ENCODE measurements at places on chromosomes 4 and X.

DNA sequence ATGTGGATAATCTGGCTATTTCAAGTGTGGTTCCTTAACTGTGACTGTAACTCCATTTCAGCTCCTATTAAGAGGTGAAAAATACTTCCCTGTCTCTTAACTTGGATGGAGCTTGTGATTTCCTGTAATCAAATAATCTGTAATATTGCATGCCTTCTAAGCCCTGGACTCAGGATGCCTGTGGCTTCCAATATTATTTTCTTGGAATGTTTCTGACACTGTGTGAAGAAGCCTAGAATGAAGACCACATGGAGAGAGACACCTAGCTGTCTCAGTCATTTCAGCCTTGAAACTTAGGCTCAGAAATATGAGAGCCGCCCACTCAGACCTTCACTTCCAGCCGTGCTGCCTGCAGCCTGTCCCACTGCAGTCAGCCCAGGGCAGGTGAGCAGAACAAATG lies 544.3 kb downstream of the TRIML1 start:
- no peak for DNase-seq

- no peak for DNase-seq
These were observed 214.2 kb upstream of the PCDH10 start for GRCh38 chr4:132934911-132935310.

- no peak for DNase-seq
These were observed 178.3 kb downstream of the SNCA start for GRCh38 chr4:89658701-89659024.

GRCh38 chrX:151711787-151712186 lies 4.0 kb upstream of the FATE1 start:
- DNase-seq: no peak

DNA sequence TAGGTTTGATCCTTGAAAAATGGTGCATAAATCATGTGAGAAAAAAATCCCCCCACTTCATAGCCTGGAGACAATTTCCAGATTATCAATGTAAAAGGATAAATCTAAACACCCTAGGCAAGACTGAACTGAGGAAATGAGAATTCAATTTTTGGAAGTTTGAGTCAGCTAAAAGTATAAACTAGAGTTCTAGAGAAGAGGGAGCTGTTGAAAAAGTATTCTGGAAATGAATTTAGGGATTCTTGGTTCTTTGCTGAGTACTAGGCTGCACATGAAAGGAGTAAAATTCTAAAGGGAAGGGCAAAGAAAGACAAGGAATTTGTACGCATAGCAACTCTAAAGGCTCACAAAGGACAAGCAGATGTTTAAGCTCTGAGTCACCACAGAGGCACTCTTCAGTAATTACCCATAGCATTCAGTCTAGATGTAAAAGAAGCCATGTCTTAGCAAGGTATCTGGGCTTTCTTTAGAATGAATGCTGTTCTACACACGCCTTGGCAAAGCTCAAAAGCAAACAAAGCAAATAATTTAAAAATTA lies 896.5 kb downstream of the PDHA2 start:
- no peak for DNase-seq

DNA sequence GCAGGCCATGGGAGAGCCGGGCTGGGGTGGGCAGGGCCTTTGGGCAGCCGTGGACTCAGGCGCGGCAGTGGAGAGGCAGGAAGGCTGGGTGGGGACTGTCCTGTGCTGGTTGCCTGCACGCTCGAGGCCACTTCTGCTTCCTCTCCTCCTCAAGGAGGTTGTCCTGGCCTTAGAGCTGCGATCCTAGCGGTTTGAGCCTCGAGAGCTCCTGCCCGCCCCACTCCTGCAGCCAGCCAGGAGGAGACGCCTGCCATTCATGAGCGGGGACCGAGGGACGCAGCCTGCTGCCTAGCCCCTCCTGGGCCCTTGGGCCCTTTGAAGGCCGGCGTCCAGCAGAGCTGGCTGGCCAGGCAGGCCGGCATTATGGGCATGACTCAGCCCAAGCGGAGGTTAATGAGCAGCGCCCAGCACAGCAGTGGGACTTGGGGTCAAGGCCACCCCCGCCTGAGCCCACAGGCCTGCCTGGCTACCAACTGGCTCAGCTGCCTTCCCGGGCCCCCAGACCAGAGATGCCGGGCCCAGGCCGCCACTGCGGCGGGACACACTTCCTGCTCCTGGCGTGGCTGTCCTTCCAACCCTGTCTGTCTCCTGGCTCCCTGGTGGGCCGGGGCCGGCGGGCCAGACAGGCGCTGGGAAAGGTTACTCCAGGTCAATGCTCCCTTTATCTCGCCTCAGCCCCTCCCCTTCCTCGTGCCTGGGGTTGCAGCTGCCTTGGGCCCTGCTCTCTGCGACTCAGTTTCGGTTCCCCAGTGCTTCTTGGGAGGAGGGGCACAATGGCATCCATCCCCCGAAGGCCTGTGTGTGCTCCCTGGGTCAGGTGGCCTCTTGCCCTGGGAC lies 1.8 kb downstream of the ABCD1 start:
- peak; percentile 41 for DNase-seq

GRCh38 chrX:153944800-153945150 lies 332 bp upstream of the RENBP start:
- DNase-seq: no peak

- no peak for DNase-seq
These were observed 69.1 kb upstream of the PLAC1 start for GRCh38 chrX:134727363-134727762.

GRCh38 chr4:16111533-16111932 lies 27.7 kb upstream of the PROM1 start:
- no peak for DNase-seq

DNA sequence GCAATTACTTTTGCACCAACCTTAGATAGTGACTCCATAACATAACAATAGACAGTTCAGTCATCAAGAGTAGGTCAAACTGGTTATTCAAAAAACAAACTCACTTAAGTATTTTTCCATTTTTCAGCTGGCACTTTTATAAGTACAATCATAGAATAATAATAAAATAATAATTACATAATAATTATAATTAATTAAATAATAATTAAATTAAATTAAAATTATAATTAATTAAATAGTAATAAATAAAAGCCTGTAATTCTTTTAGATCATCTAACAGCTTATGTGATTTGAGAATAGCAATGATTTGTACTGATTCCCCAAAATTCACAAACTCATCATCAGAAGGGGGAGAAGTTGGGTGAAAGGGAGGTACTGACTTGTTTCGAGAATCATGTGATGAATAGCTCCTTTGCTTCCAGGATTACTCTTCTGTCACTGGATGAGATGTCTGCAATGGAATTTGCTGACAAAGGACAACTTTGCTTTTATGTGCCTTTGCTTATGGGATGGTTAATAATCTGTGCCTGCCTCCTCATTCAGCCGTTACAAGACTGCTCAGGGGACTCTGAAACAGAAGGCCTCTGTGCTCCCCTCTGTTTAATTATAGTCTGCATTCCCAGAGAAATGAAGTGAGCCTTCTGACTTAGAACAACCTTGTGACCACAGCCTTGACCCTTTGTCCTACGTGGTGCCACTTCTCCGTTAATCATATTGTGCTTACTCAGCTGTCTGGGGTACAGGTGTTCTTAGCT lies 104.8 kb upstream of the ENPEP start:
- no peak for DNase-seq

DNA sequence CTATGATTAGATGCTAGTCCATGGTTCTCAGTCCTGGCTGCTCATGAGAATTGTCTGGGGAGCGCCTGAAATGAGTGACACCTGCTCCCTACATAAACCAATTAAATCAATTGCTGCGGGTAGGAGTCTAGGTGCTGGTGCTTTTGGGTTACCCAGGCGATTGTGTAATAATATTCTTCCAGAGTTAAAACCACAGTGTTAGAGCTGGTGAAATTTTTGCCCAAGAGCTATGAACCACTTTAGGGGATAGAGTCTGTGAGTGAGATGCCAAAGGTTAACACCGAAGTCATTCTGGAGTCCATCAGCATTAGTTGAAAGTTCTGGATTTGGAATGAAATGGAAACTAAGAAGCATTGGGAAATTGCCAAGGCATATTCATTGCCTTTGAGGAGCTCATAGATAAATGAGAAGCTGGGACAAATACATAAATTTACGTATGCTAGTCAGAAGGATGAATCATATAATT lies 15.3 kb downstream of the PDK3 start:
- DNase-seq: no peak

DNA sequence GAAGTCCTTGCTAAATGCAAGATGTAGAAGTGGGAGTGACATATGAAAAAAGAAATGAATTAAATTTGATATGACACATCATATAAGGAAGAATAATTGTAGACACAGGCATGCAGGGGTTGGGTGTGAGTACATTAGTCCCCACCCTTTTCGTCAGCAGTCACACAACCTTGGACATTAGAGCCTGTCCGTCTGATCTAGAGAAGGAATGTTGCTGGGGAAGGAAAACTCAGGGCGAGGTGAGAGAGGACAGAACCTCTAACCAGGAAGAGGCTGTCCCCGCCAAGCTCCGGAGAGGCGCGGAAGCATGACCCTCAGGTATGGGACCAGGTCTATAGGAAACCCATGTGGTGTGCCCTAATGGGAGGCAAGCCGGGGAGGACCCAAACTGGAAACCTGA lies 102.1 kb downstream of the RELL1 start:
- no peak for DNase-seq

DNA sequence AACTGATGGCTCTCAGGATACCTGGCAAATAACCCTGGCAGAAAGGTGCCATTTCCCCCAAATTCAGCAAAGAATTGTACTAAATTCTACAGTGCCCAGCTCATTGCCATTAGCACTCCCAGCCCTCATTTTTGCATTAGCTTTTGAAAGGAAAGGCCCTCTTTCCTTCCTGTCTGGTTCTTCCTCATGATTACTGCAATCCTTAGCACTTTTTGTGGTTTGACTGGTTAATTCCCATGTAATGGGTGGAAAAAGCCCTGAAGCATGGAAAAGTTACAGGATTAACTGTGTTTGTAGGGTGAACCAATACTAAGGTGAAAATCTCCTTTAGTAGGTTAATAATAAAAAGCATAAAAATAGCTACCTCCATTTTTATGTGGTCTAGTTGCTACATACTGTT lies 139.5 kb downstream of the NPNT start:
- no peak for DNase-seq

DNA sequence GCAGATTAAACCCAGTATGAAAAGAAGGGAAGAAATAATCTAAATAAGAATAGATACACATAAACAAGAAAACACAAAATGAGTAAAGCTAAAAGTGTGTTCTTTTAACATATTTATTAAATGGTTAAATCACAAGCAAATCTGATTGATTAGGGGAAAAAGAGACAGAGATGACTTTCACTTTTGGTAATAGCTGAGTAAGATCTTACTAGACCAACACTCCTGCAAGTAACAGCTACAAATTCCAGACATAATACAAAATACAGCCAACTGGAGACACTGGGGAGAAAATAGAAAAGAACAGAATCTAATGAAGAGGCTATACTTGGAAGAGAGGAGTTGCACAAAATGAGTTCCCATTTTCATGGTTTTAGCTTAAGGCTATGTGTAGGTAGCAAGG lies 33.5 kb downstream of the OR13H1 start:
- no peak for DNase-seq

GRCh38 chr4:89222170-89222569 lies 85.4 kb downstream of the GPRIN3 start:
- DNase-seq: no peak

DNA sequence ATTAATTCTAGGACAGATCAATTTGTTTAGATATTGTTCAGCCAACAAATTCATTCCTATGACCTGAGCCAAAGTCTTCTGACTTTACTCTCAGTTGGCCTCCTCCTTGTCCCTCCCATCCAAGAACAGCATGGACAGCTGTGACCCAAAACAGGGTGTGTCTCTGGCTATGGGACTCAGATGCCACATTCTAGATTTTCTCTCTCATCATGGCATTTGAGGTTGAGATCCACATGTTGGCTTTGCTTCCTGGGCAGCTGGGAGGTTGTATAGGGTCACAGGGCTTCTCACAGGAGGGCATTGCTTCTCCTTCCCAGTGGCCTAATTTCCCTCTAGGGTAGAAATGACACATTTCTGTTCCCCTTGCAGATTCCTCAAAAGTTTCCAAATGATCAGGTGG lies 22.6 kb upstream of the EGF start:
- DNase-seq: no peak

GRCh38 chrX:117407449-117408150 lies 709.0 kb downstream of the KLHL13 start:
- DNase-seq: no peak

- DNase-seq: no peak
These were observed 425.7 kb downstream of the PABPC4L start for GRCh38 chr4:133775881-133776280.

DNA sequence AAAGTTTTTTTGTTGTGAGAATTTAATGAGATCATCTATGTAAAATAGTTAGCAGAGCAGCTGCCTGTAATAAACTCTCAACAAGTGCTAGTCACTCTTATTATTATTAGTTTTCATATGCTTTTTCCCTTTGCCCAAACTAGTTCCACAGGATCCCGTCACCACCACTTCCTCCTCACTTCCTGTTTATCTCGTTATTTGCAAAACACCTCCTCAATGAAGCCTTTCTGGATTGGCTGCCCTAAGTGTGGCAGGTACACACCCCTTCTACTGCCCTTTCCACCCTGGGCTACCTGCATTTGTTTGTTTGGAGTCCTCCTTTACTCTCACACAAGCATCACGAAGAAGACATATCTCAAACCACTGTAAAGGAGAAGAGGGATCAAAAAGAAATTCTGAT lies 54.4 kb upstream of the KLF3 start:
- DNase-seq: no peak

- DNase-seq: no peak
These were observed 2.0 kb downstream of the RNF212 start for GRCh38 chr4:1111259-1111809.

DNA sequence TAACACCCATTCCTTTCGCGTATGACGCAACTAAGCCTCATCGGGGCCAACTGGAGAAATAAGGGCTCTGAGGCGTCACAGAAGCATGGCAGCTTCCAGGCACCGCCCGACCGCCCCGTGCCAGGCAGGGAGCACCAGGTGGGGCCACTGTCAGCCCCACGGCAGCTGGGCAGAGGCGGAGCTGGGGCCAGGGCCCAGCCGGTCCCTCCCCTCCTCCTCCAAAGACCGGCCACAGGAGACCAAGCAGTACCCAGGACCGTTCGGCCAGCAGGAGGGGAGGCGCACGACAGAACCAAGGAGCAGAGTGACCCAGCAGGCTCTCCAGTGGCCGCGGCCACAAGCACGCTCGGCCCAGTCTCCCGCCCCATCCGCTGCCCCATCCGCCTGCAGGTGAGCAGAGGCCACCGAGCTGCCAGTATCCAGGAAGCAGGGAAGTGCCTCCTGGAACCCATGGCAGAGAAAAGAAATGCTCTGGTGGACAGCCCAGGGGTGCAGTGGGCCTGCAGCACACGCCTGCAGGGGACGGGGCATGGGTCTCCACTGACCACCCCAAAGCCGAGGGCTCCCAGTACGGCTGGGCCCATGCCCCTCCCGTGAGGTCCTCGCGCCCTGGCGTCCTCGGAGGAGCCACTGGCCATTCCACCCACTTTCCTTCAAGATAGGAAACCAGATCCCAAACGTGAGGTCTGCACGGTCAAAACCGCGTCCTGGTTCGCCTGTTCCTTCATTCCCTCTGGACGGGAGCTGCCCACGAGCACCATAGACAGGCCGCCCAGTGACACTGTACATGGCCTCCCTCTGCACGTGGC lies 9.6 kb downstream of the CTBP1 start:
- no peak for DNase-seq
